ENCODE measurements at places on chromosomes 13 and 19. TPM values are rescaled to one million over a fixed set of nuclear protein-coding genes. Genes with fewer than 3 reads are reported as not detected.

GRCh38 chr19:10568062-10568825 is 535 bp downstream of the CDKN2D start:
- DNase-seq, result no peak

DNA sequence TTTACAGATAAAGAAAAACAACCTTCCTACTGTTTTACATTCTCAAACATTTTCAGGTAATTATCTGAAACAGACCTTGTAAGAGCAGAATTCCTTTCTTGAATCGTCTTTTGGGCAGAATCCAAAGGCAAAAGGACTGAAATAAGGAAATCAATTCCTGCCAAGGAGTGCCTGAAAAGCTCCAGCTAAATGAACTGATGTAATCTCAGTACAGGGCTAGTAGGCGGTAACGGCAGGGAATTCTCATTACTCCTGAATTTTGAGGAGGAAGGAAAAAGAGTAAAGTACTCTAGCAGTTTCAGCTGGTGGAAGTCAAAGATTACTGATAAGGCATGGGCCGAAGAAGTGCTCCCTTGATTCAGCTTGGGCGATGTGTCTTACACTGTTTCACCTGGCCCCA is 168.4 kb downstream of the PCDH9 start:
- no peak for DNase-seq

GRCh38 chr19:46639358-46640182 is 3.6 kb upstream of the GNG8 start:
- no peak for DNase-seq

DNA sequence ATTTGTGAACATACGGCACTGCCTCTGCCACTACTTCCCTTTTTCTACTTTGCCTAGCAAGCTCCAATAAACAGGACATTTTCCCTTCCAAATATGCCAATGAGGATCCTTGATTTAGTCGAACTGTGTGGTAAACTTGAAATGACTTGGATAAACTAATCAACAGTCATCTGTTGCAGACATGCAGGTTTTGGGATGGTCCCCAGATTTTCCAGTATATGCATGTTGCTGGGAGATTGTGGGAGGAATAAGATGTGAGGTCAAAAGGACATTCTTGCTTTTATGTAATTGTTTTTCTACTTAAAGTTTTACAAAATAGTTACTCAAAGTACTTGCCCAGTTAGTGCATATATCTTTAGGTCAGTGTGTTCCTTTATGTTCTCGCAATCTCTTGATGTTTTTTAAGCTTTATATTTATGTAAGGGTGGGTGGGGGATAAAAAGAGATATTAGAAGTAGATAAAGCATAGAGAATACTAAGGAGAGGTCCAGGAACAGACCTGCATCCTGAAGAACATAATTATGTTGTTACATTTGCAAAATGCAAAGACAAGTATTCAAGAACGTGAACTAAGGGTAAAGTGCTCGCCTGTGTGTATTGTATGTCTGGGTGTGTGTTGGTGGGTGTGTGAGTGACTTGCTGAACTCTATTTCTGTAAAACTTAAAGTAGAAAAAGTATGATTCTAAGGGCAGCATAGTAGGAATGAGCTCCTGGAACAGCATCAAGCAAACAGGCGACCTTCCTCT is 88.4 kb upstream of the OXGR1 start:
- DNase-seq, result no peak

DNA sequence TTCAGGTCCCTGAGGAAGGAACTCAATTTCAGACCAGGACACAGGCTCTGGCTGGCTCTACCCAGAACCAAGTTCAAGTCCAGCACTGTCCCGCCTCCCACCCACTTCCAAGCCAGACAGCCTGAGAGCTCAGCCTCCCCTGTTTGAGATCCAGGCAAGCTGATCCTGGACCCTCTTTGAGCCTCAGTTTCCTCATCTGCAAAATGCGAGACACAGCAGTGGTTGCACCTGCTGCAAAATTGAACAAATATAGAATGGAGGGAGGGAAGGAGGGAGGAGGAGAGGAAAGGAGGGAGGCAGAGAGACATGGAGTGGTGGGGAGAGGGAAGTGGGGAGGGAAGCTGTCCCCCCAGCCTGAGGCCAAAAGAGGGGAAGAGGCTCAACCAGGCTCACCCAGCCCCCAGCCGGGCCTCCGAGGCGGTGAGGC is 751 bp downstream of the TMEM221 start:
- DNase-seq, result no peak

- DNase-seq, result no peak
Measured at GRCh38 chr13:32202268-32202667, 112.9 kb downstream of the ZAR1L start.

GRCh38 chr19:19119325-19120237 is 18.7 kb downstream of the TMEM161A start:
- DNase-seq, result no peak

DNA sequence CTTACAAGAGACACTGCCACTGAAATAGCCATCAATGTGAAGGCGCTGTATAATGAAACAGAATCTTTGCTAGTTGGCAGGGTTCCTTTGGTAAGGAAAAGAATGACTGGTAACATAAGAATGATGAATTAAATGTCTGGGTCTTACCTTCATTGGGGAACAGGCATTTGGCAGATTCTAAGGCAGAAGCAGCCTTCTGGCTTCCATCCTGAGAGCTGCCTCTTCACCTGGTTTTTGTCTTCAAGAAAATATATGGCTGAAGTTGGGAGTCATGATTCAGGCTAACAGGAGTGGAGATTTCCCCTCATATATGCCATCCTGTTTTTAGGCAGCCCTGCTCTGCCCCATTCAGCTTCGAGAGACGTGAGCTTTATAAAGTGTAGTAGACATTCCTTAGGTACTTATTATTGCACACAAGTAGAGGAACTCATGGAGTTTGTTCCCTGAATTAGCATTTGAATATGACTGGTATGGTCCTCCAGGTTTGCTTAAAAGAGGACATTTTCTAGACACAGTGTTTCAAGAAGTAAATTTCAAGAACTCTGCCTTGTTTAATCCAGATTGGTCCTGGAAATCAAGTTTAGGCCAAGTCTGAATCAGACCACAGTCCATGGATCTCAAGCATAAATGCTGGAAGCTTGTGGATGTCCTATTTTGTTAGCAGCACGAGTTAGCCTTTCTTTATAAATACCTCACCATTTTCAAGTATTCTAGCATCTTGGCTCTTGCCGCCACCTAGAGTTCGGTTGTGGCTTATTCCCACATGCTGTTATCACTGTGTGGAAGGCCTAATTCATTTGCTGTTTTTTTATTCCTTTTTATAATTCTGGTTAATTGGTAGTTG is 56.2 kb upstream of the AKAP11 start:
- DNase-seq, result no peak

TEX29 gene
- 0.70 TPM for total RNA-seq

ZNF776 gene
- 14.3 TPM for total RNA-seq
